Heart left ventricle (tissue), 16 donors: ENCODE measurements at places on chromosomes 2 and 18. TPM values are rescaled to one million over a fixed set of nuclear protein-coding genes. Genes with fewer than 3 reads are reported as not detected.

GRCh38 chr2:185227391-185227790 is 511.2 kb upstream of the FSIP2 start:
- H3K36me3 ChIP-seq, result no peaks in the 10 kb centered on the region
- no peak overlapping the region for H3K27ac ChIP-seq
- no peak overlapping the region for H3K4me3 ChIP-seq
- H3K27me3 ChIP-seq, result no peaks in the 10 kb centered on the region
- no peak for DNase-seq

- H3K27me3 ChIP-seq, result peaks cover 49% of the 10 kb centered on the region
- peak; percentile 38 for DNase-seq
- no peaks in the 10 kb centered on the region for H3K4me1 ChIP-seq
- H3K36me3 ChIP-seq, result no peaks in the 10 kb centered on the region
- no peak overlapping the region for H3K27ac ChIP-seq
These were observed 34.2 kb upstream of the EN1 start for GRCh38 chr2:118881490-118882129.

GRCh38 chr18:25883091-25883490 is 207.3 kb downstream of the SS18 start:
- H3K27ac ChIP-seq, result no peak overlapping the region
- no peak overlapping the region for H3K4me3 ChIP-seq
- no peak for DNase-seq
- no peaks in the 10 kb centered on the region for H3K27me3 ChIP-seq
- H3K4me1 ChIP-seq, result no peaks in the 10 kb centered on the region
- H3K36me3 ChIP-seq, result no peaks in the 10 kb centered on the region

DNA sequence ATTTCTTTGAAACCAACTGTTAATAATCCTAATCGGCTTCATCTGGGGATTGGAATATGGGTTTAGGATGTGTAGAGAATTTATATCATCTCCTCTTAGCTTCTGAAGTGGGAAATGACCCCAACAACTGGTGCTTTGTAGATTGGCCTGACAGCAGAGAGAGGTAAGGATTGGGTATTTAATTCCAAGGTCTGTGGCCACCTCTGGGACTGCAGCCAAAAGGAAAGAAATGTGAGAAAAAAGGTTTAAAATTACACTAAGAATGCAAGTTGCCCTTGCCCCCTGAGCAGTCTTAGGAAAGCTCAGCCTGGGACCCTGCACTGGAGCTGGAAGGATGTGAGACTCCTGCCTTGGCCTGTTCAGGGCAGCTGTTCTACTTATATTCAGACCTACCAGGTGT is 157.1 kb downstream of the FTCDNL1 start:
- no peaks in the 10 kb centered on the region for H3K36me3 ChIP-seq
- no peaks in the 10 kb centered on the region for H3K4me1 ChIP-seq
- DNase-seq, result no peak
- H3K27me3 ChIP-seq, result no peaks in the 10 kb centered on the region
- H3K4me3 ChIP-seq, result no peak overlapping the region

Gene LRRC30
- total RNA-seq, result not detected

DNA sequence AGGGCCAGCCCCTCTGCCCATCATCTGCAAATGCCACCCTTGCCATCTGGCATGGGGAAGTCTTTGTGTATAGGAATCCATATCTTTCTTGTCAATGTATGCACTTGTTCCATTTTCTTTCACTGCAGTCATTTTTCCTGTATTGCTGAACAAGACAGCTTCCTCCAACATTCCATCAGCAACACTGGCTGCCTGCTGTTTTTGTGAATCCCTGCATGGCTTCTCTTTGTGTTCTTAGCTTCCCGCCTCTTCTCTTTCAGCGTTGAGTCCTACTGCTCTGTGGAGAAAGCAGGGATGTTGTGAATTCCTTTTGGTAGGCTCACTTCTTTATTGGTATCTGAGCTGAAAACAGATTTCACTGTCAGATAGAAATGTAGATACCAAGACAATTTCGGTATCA is 150.0 kb downstream of the LPIN1 start:
- DNase-seq, result no peak
- no peak overlapping the region for H3K4me3 ChIP-seq
- no peak overlapping the region for H3K27ac ChIP-seq
- H3K27me3 ChIP-seq, result no peaks in the 10 kb centered on the region
- no peaks in the 10 kb centered on the region for H3K36me3 ChIP-seq

DNA sequence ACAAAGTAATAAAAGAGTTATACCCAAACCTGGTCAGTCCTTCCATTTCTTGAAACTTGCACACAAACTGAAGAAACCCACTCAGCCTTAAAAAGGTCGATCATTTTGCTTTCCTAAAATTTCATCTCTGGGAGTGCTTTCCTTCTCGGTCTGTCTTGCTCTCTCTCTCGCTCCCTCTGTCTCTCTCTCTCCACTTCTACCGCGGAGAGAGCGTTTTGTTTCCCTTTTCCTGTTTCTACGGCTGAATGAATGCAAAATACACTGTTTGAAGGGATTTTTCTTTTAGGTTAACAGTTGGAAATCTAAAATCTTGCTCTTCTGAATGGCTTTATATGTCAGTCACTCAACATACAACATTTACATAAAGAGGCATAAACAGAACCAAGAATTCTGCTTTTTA is 424.2 kb downstream of the TGIF1 start:
- H3K27ac ChIP-seq, result no peak overlapping the region
- H3K4me1 ChIP-seq, result no peaks in the 10 kb centered on the region
- no peak for DNase-seq
- H3K27me3 ChIP-seq, result no peaks in the 10 kb centered on the region
- no peaks in the 10 kb centered on the region for H3K36me3 ChIP-seq
- H3K4me3 ChIP-seq, result no peak overlapping the region

GRCh38 chr2:227848586-227848985 is 22.8 kb upstream of the DAW1 start:
- H3K4me1 ChIP-seq, result no peaks in the 10 kb centered on the region
- no peaks in the 10 kb centered on the region for H3K36me3 ChIP-seq
- H3K27ac ChIP-seq, result no peak overlapping the region
- H3K4me3 ChIP-seq, result no peak overlapping the region

- no peak overlapping the region for H3K4me3 ChIP-seq
- H3K27me3 ChIP-seq, result no peaks in the 10 kb centered on the region
- no peaks in the 10 kb centered on the region for H3K36me3 ChIP-seq
- DNase-seq, result no peak
These were observed 90.3 kb upstream of the RTN4 start for GRCh38 chr2:55140316-55141219.

DNA sequence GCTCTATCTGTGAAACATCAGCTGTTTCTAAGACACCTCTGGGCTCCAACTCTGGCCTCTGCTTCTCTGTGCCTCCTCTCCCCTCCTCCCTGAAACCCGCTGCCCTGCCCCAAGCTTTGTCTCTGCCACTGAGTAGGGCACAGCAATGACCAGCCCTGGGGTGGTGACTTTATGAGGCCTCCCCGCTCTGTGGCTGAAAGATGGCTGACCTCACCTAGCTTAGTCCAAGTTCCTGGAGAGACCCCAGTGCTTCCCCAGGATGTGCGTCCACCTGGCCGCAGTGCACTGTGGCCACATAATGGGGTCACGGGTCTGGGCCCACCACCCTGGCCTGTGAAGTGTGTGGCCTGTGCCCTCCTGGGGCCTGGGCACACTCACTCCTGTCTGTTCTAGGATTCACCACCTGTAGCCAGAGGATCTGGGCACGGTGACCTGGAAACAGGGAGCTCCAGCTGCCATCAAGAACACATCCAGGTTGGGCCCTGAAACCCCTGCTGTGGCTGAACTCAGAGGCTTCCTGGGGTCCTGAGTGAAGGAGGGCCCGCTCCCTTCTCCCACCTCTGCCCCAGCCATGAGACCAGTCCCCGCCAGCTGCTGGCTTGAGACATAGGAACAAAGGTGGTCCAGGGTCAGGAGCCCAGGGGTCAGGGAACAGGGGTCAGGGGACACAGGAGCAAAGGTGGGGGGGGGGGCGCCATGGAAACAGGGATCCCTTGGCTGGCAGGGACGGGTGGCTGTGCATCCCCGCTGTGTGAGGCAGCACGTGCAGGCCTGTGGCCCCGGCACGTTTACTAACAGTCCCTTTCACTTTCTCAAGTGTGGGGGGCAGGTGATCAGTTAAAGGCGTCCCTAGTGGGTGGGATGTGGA is 29.3 kb upstream of the OTOS start:
- H3K4me1 ChIP-seq, result no peaks in the 10 kb centered on the region
- no peak overlapping the region for H3K27ac ChIP-seq
- DNase-seq, result peak; percentile 50
- H3K27me3 ChIP-seq, result no peaks in the 10 kb centered on the region

GRCh38 chr2:102041351-102041750 is 49.6 kb downstream of the IL1R2 start:
- H3K36me3 ChIP-seq, result no peaks in the 10 kb centered on the region
- H3K4me1 ChIP-seq, result peaks cover 6% of the 10 kb centered on the region
- H3K27me3 ChIP-seq, result no peaks in the 10 kb centered on the region
- no peak overlapping the region for H3K27ac ChIP-seq
- no peak for DNase-seq

Gene LGALSL
- 19.5 TPM for total RNA-seq

- H3K4me1 ChIP-seq, result no peaks in the 10 kb centered on the region
- H3K27ac ChIP-seq, result no peak overlapping the region
- H3K27me3 ChIP-seq, result no peaks in the 10 kb centered on the region
- no peak overlapping the region for H3K4me3 ChIP-seq
- DNase-seq, result no peak
- no peaks in the 10 kb centered on the region for H3K36me3 ChIP-seq
These were observed 576.3 kb upstream of the CNTNAP5 start for GRCh38 chr2:123448801-123449200.

Gene RGPD4
- not detected for total RNA-seq

GRCh38 chr2:173239644-173240043 is 115.0 kb upstream of the CDCA7 start:
- H3K27ac ChIP-seq, result no peak overlapping the region
- H3K4me3 ChIP-seq, result no peak overlapping the region
- H3K36me3 ChIP-seq, result no peaks in the 10 kb centered on the region
- no peaks in the 10 kb centered on the region for H3K27me3 ChIP-seq

Gene PNO1
- 6.9 TPM for total RNA-seq

DNA sequence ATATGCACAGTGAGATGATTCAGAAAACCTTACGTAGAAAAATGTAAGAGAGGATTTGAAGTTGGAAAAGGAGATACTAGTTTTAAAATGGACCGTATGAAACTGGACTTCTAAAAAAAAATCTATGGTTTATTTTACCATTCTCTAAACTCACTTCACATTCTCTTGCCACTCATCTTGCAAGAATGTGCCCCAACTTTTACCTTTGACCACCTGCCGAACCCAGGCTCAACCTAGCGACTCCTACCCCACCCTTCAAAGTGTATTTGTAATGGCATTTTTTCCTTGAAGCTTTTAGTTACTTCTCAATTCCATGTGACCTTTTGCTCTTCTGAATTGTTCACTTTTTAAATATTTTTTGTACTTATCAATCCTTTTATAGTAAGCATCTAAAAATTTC is 160.8 kb downstream of the PHLPP1 start:
- no peak overlapping the region for H3K27ac ChIP-seq
- H3K36me3 ChIP-seq, result no peaks in the 10 kb centered on the region
- no peak for DNase-seq
- H3K4me3 ChIP-seq, result no peak overlapping the region
- H3K4me1 ChIP-seq, result peaks cover 25% of the 10 kb centered on the region

- no peak overlapping the region for H3K27ac ChIP-seq
- no peaks in the 10 kb centered on the region for H3K27me3 ChIP-seq
- no peaks in the 10 kb centered on the region for H3K4me1 ChIP-seq
- DNase-seq, result no peak
- H3K4me3 ChIP-seq, result no peak overlapping the region
These were observed 36.0 kb downstream of the SLC66A2 start for GRCh38 chr18:79915161-79916127.

Gene TMEM247
- not detected for total RNA-seq

GRCh38 chr2:188949046-188949818 is 24.9 kb upstream of the COL3A1 start:
- H3K27ac ChIP-seq, result no peak overlapping the region
- H3K4me3 ChIP-seq, result no peak overlapping the region
- H3K4me1 ChIP-seq, result no peaks in the 10 kb centered on the region
- no peak for DNase-seq

Gene RBKS
- 3.8 TPM for total RNA-seq

GRCh38 chr2:86124683-86125082 is 18.6 kb downstream of the PTCD3 start:
- no peaks in the 10 kb centered on the region for H3K27me3 ChIP-seq
- no peaks in the 10 kb centered on the region for H3K4me1 ChIP-seq
- no peak for DNase-seq

Gene TM4SF20
- total RNA-seq, result not detected

DNA sequence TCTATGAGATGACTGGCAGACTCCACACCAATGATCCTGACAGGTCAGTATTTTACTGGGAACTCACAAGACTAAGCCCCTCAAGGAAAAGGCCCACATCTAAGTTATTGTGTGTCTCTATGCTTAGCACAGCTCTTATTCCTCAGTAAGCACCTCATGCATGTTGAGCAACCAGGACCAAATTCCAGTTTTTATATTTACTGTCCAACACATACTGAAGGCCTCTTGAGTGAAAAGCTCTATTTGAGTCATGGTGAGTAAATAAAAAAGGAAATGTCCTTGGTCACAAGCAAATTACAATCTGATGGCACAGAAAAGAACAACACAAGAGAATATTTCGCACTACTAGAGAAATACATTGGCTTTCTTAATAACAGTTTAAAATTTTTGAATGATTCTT is 87.9 kb upstream of the ETAA1 start:
- no peak overlapping the region for H3K27ac ChIP-seq
- no peaks in the 10 kb centered on the region for H3K4me1 ChIP-seq
- no peaks in the 10 kb centered on the region for H3K27me3 ChIP-seq
- no peak for DNase-seq
- no peaks in the 10 kb centered on the region for H3K36me3 ChIP-seq
- no peak overlapping the region for H3K4me3 ChIP-seq

Gene CNTNAP5
- not detected for total RNA-seq

Gene RAB6C
- total RNA-seq, result not detected

DNA sequence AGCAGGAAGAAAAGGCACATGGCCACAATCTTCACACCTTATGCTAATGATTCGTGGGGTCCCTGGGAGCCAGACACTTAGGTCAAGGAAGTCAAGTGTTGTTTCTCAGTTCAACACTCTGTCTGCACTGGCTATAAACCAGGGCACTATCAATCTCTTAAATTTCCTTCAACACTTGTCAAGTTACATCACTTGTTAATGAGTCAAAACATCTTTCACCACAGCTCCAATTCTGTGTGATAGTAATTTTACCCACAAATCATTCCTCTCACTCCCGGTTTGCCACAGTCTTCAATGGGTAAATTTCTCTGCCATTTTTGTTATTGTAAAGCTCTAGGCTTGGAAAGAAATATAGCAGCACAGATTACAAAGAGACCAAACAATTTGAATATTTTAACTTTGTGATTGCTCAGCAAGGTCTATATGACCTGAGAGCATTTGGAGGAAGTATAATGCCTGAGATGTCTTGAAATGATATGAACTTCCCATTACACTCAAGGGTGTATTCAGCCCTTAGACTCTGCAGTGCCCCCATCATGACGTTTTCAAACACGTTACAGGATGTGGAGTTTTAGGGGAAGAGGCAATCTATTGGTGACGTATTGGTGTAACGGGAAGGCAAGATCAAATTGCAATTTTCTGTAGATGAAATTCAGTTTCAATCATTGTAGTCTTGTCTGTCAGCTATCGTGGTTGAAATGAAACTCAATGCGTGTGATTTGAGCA is 78.7 kb downstream of the ICOS start:
- no peak overlapping the region for H3K27ac ChIP-seq
- no peaks in the 10 kb centered on the region for H3K27me3 ChIP-seq
- no peak overlapping the region for H3K4me3 ChIP-seq
- no peaks in the 10 kb centered on the region for H3K4me1 ChIP-seq
- H3K36me3 ChIP-seq, result no peaks in the 10 kb centered on the region

Gene BOD1L2
- not detected for total RNA-seq
